ENCODE measurements at places on chromosomes 3 and 15.
A peak's percentile ranks its signal among the peaks of the same experiment; 100 is the strongest.

- DNase-seq: no peak
Measured at GRCh38 chr15:66682865-66683264, 19.2 kb upstream of the SMAD6 start.

- no peak for DNase-seq
Measured at GRCh38 chr3:184738982-184739381, 27.1 kb upstream of the MAGEF1 start.

DNA sequence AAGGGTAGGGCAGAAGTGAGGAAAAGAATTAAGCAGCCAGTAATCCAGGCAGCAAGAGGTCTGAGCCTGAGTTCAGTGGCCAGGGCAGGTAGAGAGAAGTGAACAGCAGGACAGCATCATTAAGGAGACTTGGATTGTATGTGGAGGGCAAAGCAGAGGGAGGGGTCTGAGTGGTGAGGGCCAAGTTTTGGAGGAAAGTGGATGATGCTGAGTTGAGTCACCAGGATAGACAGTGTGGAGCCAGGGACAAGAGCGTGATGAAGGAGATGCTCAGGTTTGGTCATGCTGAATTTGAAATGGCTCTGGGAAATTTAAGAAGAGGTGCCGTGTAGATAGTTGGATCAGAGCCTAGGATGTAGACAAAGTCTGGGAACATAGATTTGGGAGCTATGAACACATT is 93.1 kb downstream of the ARHGEF26 start:
- no peak for DNase-seq

DNA sequence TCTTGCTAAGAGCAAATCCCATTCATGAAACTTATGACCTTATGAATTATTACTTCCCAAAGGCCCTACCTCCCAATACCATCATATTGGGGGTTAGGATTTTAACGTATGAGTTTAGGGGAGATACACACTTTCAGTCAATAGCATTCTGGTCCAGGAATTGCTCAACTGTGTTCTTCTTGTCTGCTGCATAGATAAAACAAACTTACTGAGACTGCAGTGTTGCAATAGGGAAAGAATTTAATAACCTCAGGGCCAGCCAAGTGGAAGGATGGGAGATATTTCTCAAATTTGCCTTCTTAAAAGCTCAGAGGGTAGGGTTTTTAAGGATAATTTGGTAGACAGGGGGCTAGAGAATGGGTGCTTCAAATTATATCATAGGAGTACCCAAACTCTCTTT is 625.8 kb downstream of the OTOL1 start:
- DNase-seq: no peak

- no peak for DNase-seq
Measured at GRCh38 chr15:35979608-35980007, 433.6 kb upstream of the DPH6 start.

GRCh38 chr15:48859426-48859825 is 18.5 kb upstream of the EID1 start:
- DNase-seq: no peak

- peak; percentile 13 for DNase-seq
Measured at GRCh38 chr15:94670438-94671034, 439.2 kb downstream of the MCTP2 start.

DNA sequence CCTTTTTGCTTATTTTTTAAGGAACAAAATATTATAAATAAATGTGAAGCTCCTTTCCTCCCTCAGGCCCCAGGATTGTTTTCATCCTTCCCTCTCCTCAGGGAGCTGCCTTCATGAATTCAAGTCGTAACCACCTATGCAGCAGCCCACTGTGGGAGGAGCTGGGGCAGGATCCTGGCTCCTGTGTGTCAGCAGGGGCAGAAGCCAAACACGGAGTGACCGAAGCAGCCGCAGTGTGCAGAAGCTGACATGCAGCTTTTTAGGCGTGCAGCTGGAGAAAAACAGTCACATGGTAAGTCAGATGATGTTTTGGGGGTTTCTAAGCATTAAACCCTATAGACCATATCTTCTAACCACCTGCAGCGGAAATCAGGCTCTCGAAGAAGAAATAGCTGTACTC is 231.3 kb downstream of the OCA2 start:
- DNase-seq: no peak

GRCh38 chr3:30440147-30440604 is 166.2 kb upstream of the TGFBR2 start:
- DNase-seq: no peak

DNA sequence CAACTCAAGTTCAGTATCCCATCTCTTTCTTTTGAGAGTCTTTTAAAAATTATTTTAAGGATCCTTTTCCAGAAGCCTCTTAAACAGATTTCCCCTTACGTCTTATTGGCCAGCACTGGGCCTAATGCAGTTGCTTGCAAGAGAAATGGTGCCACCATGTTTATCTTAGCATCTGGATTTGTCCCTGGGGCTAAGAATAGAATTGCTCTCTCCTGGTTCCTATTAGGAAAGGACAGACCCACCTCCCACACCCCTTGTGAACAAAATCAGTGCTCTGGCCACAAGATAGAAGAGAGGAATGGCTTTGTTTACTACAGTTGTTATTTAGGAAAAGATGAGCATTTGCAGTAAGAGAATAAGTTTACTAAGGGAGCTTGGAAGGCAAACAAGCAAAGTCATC is 128.2 kb upstream of the CGNL1 start:
- no peak for DNase-seq

DNA sequence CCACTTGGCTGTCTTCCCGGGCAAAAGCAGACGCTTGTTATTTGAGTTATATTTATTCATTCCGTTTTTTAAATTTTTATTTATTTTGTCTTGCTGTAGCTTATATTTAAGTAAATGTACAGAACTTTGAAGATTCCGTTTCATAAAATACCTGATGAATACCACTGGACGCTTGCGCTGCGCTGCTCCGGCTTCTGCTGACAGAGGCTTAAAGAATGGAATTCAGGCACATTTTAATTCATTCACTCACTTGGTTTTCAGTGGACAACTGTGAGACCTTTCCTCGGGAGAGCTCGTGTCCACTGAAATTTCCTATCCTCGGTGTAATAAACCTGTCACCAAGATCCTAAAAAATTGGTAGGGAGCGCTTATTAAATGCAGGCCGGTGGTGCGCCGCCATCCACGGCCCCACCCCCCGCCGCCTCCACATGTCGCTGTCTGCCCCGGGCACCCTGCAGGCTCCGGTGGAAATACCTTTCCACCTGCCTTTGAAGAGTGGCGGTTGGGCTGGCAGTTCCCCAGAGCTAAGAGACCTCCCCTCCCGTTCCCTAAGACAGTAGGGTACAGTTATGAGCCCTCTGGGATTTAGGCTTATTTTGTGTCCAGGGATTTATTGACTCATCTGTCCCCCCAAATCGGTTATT is 62.5 kb upstream of the UBE2E1 start:
- no peak for DNase-seq

DNA sequence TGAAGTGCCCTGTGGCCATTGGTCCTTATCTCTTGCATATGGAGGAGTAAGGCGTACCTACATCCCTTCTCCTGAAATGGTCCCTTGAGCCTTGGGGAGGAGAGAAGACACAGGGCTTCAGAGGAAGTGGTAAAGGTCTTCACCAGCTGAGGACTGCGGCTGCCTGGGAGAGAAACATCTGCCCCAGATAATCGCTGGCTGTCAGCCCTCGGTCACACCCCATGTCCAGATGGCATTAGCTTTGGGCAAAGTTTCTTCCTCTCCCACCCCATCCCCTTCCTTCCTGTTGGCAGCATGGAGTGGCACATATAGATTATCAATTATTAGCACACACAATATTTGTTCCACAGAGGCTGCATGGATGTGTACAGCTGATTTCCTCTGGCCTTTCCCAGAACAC is 61.6 kb downstream of the LRTM1 start:
- no peak for DNase-seq

DNA sequence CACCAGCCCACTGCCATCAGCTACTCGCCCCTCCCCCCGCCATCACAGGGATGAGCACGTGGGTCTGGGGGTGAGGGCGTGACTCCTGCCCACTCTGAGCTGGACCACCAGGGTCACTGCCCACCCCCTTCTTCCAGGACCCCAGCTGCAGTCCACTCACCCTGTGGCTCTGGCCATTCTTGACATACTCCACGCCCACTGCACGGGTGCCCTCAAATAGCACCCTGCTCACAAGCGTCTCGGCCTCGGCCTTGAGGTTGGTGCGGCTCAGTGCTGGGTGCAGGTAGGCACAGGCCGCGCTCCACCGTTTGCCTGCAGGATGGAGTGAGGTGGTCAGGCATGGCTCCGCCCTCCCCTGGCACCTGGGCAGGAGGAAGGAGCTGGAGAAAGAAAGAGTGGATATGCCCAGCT is 23.9 kb downstream of the CHDH start:
- DNase-seq: no peak

DNA sequence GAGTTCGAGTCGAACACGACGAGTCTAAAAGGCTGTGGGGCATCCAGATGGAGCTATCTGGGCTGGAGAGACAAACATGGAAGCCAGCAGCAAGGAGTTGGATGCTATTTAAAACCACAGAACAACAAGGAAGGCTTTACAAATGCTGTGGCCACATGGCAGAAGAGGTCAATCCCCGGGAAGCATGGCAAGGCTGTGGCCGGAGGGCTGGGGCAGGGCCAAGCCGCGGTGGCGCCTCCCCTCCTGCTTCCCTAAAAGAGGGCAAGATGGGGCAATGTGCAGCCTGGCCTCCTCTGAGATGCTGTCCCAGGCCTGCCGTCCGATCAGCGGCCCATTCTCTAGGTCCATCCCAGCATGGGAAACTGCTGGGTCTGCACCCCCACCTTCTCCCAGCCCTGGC is 139.1 kb downstream of the SRGAP3 start:
- DNase-seq: no peak

- peak; percentile 58 for DNase-seq
Measured at GRCh38 chr15:34122771-34123183, 20.9 kb downstream of the PGBD4 start.

DNA sequence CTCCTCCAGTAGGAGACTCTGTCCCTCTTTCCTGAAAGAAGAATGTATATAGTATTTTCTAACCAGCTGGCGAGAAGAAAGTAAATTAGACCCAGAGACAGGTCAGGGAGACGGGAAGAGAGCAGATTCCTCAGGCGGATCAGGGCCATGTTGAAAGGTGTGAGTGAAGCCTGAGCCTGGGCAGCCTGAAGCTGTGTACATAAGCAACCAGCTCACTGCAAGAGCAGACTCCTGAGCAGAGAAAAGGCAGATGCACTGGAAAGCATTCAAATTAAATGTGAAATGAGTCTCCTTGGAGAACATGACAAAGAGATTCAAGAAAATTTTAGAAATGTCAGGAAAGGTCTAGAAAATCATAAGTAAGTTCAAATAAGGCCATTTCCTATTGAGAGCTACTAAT is 165.8 kb downstream of the GOLIM4 start:
- no peak for DNase-seq

DNA sequence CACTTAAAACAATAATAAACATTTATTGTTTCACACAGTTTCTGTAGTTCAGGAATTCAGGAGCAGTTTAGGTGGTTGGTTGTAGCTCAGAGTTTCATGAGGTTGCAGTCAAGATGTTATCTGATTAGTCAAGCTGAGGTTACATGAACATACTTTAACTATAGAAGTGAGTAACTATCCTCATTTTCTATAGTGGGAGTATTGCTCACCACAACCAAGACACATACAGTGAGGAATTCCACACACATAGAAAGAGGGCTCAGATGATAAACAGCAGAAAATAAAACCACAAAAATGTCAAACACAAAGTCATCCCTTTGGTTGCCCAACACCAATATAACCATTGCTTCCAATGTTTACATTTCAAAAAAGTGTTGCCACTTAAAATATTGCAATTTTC is 13.6 kb downstream of the SCN11A start:
- no peak for DNase-seq

- DNase-seq: peak; percentile 7
Measured at GRCh38 chr3:132231633-132232032, 85.6 kb upstream of the ACP3 start.

GRCh38 chr3:156910022-156910421 is 83.9 kb downstream of the LEKR1 start:
- DNase-seq: no peak

DNA sequence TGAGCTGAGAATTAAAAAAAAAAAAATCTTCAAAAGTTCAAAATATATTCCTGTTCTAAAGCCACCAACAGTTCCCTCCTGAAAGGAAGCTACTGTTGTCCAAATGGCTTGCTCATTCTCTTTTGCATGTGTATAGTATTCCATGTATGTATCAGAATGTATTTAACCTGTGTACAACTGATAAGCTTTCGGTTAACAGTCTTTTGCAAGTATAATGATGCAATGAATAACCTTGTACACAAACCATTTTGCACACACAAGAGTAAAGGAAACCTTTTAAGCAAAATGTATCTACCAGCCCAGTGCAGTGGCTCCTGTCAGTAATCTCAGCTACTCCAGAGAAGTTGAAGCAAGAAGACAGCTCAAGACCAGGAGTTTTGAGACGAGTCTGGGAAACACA is 32.6 kb downstream of the TOPBP1 start:
- DNase-seq: no peak

DNA sequence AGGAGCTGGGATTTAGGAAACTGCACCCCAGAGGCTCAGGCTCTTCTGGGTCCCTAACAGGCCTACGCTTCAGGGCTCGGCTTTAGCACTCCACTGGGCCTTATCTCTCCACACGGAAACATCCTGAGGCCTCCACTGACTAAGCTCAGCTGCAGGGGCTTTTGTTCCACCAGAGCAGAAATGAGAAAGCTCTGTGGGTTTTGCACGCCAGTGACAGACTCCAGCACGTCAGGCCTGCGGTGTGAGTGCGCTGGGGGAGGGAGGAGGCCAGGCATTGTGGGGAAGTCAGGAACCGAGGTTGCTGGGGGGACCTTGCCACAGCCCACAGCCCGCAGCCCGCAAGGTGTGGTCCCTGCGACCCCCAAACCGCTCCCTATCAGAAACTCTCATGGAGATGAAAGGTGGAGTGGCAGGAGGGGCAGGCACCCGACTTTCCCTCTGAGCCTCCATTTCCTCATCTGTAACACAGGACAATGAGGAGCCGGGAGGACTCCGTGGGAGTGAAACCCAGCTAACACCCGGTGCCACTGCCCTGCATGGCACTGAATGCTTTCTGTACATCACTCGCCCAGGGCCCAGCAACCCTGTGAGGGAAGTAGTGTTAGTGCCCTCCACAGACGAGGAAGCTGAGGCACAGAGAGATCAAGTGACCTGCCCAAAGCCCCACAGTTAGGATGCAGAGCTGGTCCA is 106.5 kb downstream of the TPRA1 start:
- DNase-seq: no peak

GRCh38 chr15:33132722-33133345 is 61.7 kb downstream of the FMN1 start:
- no peak for DNase-seq

DNA sequence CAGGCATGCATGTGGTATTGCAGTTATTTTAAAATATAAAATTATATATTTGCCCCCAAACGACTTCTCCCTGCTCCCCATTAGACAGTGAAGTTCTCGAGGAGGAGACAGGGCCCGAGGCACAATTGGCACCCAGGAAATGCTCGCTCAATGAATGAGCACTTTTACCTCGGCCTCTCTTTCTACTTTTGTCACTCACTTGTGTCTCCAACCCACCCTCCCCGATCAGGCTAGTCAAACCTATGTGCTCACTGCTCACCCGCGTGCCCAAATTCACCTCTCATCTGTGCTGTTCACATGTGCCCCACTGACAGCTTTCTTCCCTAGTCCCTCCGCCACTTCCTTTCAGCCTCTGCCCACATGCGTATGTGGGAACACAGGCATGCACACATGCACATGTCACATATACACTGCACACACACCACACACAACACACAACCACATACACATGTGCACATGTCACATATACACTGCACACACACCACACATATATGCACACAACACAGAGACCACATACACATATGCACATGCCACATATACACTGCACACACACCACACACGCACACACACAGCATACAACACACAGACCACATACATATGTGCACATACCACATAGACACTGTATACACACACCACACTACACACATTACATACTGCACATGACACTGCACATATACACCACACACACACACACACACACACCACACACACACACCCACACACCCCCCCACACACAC is 46.3 kb upstream of the DLG1 start:
- no peak for DNase-seq

All from smooth muscle cell of the brain vasculature (primary cell).